Activated CD8-positive, alpha-beta T cell treated with anti-CD3 and anti-CD28 coated beads, Interleukin-2, amount 10 ng/mL, durations not matched to agents 7 days and 5 days (primary cell): ENCODE measurements at places on chromosomes 12 and 14. TPM values are rescaled to one million over a fixed set of nuclear protein-coding genes. Genes with fewer than 3 reads are reported as not detected.

KRT1 gene
- total RNA-seq, result not detected

NABP2 gene
- total RNA-seq, result 69.5 TPM

GRCh38 chr14:64628940-64629408 is 75.2 kb upstream of the PLEKHG3 start:
- no peak for DNase-seq

PTGER2 gene
- total RNA-seq, result 119 TPM

GRCh38 chr12:112967858-112968257 is 10.5 kb upstream of the OAS2 start:
- no peak for DNase-seq

DNA sequence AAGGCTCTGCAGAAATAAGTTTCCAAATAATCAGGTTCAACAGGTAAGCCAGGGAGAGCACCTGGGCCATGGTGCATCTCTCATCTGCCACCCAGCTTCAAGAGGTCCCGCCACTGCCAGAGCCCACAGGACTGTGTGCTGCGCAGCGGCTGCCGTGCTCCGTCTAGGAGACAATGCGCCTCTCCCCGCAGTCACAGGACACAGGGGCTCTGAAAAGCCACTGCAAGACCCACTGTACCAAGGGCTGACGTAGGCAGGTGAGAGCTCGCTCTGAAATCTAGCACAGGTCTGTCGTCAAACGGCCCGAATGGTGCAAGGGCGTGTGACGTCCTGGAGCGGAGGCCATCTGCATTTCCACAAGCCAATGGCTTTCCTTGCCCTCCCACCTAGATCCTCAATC is 201.1 kb downstream of the CALM1 start:
- DNase-seq, result no peak

DNA sequence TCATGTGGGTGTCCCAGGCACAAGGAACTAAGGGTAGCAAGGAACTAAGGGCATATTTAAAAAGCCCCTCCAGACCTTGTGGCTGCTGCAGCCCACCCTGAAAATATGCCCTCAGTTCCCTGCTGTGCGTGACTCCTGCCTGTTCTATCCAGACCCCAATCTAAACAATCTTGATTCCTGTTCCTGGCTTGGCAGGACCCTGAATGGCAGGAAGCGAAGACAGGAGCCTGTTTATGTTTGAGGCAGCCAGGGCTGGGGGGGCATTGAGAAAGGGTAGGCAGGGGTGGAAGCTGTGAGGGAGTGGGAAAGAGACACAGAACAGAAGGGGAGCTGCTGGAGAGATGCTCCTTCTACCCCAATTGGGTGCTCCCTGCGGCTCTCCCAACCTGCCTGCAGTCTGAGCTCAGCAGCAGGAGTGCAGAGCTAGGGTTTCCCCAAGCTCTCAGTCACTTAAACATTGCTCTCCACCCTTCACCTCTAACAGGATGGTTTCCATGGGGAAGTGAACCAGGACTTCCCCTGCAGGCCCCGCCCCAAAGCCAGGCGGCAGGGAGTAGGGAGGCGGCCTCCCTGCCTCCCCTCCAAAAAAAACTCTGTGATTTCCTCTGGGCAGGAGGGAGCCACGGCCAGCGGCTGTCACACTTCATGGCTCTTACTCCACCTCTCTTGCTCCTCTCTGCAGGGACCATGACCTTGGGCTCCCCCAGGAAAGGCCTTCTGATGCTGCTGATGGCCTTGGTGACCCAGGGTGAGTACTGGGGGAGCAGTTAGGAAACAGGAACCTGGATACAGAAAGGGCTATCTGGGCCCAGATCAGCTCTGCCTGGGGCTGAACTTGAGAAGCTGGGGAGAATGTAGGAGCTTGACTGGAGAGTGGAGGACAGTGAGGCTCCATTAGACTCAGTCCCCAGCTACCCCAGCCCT is 4.7 kb downstream of the ACVRL1 start:
- no peak for DNase-seq

DNA sequence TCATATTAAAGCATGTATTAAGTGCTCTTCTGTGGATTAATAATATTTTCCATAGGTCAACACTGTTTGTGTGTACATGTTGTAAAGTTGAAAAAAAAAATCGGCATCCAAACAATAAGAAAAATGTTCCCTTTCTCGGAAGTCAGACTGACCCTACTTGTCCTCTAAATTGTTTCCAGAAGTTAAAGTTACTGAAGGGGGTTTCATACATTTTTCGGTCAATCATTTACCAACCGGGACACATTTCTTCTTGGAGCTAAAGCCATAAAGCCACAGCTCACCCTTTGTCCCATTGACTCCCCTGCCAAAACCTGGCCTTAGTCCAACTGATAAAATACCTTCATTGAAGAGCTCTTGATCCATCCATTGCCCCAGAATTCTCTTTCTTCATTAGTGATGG is 230.0 kb downstream of the ANO2 start:
- DNase-seq, result no peak

DNA sequence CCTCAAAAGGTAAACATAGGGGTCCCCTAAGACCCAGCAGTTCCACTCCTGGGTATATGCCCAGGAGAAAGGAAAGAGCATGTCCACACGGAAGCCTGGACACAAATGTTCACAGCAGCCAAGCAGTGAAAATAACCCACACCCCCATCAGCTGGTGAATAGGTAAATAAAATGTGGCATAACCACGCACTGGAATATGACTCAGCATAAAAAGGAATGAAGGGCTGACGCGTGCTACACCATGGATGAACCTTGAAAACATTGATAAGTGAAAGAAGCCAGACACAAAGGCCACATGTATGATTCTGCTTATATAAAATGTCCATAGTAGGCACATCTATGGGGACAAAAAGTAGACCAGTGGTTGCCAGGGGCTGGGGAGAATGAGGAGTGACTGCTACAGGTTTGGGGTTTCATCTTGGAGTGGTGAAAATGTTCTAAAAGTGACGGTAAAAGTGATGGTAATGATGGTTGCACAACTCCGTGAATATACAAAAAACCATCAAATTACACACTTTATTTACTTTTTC is 3.8 kb upstream of the SCARB1 start:
- DNase-seq, result no peak

GPD1 gene
- total RNA-seq, result 0.82 TPM

DNA sequence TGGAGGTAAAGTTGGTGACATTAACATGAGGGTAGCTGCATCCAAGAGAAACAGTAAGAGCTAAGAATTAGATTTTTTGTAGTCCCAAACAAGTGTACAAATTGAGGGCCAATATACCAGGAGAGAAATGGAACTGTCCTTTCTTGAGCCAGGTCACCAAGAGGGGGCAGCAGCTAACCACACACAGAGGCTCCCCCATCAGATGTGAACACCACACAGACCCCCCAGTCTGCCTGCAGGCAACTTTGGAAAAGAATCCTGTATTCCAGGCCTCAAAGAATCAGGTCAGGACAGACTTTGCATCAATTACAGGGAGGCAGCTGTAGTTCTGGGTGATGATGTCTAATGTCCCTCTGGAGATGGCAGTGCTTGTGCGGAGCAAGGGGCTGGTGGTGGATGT is 77.9 kb downstream of the SPTB start:
- DNase-seq, result no peak

GRCh38 chr12:15216036-15216889 is 5.0 kb downstream of the RERG start:
- no peak for DNase-seq

JAG2 gene
- total RNA-seq, result 2.9 TPM

- DNase-seq, result peak; percentile 83
Measured at GRCh38 chr12:31324116-31324844, 1.7 kb downstream of the SINHCAF start.

DNA sequence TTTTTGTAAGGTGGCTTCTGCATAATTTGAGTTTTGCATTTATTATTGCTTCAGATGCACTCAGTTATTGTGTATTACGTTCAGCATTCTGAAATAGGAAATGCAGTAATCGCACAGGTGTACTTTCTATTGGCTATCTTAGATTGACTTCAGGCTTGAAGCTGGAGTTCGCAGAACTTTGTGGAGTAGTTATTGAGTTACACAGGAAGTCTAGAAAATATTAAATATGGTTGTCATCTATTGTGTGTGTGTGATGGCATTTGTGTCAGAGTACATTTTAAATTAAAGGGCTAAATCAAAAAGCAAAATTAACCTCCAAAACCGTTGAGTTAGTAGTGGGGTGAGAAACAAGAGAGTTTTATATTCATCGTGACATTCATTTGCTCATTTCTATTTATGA is 2.7 kb downstream of the ARID2 start:
- peak; percentile 51 for DNase-seq

GRCh38 chr14:29236848-29237247 is 470.3 kb downstream of the FOXG1 start:
- DNase-seq, result no peak

DNA sequence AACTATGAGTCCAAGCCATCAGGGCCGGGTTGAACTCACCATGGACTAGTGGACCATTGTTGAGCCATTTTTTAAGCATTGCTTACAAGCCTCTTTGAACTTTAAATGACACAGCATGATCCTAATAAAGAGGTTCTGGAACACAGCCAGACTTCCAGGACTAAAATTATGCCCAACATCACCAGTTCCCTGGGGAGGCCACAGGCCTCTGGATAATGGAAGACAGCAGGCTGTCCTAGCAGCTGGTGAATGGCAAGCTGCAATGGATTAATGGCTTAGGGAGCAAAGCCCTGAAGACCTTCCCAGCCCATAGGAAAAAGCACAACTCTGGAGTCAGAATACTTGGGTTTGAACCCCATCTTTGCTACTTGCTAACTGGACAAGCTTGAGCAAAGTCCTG is 71.3 kb downstream of the FLRT2 start:
- no peak for DNase-seq

DNA sequence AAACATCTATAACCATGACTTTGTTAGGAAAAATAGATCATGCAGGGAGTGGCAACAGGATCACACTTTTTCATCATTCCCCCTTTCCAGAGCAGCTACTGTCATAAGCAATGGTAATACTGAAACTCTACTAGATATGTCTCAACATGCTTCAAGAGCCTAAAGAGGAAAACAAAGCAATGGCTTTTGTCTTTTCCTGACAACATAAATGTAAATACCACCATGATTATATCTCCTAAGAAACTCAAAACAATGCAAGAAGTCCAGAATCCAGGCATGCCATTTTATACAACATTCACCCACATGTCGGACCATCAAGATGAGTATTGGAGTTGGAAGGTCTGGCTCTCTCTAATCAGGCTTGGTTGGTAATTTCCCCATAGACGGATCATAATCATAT is 78.7 kb downstream of the KIF21A start:
- no peak for DNase-seq

DNA sequence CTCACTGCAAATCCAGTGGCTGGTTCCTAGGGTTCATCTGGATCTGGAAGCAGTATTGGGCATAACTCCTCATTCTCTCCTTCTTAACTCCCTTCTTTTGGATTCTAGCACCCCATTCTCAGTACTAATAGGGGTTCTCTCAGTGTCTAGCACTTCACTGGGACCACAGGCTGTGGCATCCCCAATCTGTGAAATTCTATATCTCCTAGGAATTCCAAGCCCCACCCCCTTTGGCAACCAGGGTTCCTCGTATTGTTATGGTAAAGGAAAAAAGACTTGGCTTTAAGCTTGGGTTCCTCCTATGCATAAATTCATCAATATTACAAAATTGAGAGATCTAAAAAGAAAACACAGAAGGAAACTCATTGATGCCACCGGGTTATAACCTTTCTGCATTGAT is 45.0 kb upstream of the FBXO21 start:
- no peak for DNase-seq

DNA sequence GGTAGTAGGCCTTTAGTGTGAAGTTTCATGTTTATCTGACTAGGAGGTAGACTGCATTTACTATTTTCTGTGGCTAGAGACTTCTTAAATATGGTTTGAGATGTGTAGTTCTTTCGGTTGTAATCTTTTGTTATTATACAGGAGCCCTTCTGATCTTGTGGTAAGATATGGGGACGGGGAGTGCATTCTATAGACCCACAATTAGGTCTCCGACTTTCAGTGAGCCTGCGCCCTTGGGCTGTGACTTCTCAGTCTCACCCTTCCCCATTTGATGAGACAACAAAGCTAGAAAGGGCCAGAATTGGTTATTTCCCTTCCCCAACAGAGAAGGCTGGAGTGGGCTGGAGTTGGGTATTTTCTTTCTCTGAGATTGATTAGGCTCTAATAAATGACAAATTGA is 130.0 kb downstream of the MSRB3 start:
- DNase-seq, result no peak

DNA sequence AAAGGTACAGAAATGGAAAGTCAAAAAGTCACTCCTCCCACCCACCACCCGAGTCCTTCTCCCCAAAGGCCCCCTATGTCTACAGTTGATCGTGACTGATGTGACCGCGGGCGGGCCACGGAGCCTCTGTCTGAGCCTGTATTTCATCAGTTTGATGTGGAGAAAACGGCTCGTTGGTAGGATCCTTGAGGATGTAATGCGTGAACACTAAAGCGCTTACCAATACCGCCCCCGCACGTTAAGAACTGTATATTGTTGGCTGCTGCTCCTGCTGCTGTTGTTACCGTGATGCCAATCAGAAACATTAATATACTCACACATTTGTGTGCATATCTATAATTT is 24.6 kb upstream of the UBC start:
- peak; percentile 79 for DNase-seq

GRCh38 chr14:53767566-53767965 is 189.1 kb downstream of the BMP4 start:
- DNase-seq, result no peak

SOAT2 gene
- total RNA-seq, result 10.8 TPM

DNA sequence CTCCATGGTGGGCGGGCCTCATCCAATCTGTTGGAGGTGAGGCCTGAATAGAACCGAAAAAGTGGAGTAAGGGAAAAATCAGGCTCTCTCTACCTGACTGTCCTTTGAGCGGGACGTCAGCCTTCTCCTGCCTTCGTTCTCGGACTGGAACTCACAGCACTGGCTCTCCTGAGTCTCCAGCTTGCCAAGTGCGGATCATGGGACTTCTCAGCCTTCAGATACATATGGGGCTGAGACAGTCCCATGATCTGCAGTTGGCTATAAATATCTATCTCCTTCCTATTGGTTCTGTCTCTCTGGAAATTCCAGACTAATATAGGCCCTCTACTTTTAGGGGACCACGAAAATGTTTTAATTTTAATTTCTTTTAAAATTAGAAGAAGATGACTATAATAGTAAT is 29.7 kb upstream of the PLEK2 start:
- no peak for DNase-seq

FGFR1OP2 gene
- total RNA-seq, result 96.6 TPM

DNA sequence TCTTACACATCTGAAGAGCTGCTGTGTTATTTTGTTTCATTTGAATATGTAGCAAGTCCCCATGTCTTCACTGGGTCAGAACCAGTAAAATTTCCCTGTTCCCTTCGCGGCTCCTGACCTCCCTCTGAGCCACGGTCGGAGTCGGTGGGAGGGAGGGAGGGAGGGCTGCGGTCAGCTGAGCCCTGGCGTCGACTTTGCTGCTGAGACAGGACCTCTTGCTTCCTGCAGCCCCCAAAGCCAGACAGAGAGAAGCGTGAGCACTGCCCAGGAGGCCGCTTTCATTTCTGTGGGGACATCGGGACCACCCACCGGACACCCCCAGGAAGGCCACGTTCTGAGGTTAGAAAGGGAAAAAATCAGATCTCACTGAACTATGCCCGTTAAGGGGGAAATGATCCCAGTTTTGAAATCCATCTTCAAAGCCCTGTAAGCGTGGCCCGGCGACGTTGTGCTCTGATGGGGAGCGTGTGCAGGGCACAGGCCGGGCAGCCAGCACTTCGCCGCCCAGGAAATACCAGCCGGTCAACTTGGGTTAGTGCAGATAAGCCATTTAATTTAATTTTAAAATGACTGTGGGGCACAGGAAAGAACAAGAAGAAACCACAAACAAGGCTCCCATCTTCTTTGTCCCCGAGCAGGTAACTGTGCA is 42.1 kb downstream of the NOC4L start:
- DNase-seq, result no peak

PMCH gene
- total RNA-seq, result not detected

GRCh38 chr14:78790271-78790670 is 620.1 kb downstream of the NRXN3 start:
- DNase-seq, result no peak
